ENCODE measurements at places on chromosomes 1 and 21.
A peak's percentile ranks its signal among the peaks of the same experiment; 100 is the strongest.

DNA sequence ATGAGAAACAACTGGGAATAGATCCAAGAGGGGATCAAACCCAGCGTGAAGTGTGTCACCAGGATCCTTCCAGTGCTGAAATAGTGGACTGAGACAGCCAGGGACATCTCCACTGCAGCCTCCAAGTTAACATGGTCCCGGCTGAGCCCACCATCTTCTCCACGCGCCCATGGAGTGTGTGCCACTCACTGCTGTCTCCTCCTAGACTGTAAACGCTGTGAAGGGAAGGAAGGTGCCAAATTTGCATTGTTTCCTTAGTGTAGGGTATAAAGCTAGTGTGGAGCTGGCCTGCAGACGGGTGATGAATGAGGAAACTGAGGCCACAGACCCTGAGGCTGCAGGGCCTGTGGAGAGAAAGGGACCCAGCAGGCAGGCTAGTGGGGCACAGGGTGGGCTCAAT is 183.6 kb downstream of the FOXD2 start:
- no peak for DNase-seq

- DNase-seq: peak; percentile 21
These were observed 4.5 kb downstream of the CNR2 start for GRCh38 chr1:23908453-23909341.

- no peak for DNase-seq
These were observed 14.4 kb downstream of the PRR9 start for GRCh38 chr1:153231785-153232184.

GRCh38 chr1:156405670-156406069 is 36.7 kb downstream of the RHBG start:
- DNase-seq: no peak

DNA sequence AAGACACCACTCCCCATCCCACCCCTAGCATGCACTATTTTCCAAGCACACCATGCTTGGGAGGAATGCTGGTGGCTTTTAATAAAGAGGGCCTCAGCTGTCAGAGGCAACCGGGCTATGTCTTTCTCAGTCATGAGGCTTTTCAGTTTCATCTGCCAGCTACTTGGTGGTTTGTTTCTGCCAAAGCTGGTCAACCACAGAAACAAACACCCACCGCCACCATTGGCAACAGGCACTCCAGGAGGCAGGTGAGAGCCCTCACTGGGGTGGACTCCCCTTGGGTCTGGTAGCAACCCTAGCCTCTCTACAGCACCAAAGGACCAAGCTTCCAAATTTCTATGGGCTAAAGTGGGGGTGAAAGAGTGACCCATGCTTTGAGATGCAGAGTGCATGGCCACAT is 54.3 kb upstream of the CD1D start:
- no peak for DNase-seq

DNA sequence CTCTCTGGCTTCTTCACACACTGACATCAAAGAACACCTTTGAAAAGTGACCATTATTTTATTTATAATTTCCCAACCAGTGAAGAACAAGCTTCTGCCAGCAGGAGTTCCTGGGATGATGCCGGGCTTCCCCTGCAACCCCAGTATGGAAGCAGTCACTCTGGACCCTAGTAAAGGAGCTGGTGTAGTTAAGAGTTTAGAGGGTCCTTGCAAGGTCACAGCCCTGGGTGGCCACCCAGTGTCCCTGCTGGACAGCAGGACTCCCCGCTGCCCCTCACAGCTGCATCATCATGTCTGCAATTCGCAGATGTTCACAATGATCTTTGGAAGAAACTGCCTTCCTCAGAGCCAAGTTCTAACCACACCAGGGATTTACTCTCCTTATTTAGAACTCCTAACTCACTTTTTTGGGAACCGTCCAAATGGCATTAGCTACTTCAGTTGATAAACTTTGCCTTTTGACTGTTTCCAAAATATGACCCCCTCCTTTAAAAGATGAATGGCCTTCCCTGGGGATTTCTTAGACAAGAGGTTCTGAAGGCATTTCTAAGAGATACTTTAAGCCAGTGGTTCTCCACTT is 90.6 kb downstream of the HIVEP3 start:
- DNase-seq: no peak

GRCh38 chr1:117842408-117843170 is 86.8 kb downstream of the GDAP2 start:
- DNase-seq: no peak

DNA sequence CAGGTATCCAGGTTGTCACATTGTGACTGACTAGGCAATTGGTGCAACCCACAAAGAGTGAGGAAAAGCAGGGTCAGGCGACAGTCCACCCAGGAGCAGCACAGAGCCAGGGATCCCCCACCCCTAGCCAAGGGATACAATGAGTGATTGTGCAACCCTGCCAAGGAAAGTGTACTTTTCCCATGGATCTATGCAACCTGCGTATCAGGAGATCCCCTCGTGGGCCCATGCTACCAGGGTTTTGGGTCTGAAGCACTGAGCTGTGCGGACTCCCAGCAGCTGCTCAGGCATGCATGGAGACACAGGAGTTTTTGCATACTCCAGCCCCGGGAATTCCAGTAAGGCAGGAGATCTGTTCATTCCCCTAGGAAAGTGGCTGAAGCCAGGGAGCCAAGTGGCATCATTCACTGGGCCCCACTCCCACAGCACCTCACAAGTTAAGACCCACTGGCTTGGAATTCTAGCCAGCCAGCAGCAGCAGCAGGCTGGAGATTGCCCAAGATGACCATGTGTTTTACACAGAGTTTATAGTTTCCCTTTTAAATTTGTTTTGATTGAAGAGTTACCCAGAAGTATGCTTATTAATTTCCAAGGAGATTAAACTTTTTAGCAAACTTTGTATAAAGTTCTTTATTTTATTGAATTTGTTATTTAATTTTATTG is 136.0 kb downstream of the LTN1 start:
- no peak for DNase-seq

DNA sequence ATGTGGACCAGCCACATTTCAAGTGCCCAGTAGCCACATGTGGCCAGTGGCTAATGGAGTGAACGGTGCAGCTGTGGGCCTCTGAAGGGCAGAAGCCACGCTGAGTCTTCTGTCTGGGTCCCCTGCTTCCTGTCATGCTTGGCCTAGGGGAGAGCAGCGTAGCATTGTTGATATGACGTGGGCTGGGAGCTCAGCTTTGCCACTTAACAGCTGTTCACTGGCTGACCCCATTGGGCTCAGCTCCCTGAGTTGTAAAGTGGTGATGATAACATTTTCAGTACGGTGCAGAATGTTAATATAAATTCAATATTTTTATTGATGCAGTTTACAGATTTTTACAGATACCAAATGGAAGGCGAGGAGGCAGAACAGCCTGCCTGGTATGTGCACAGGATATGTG is 4.5 kb downstream of the PODN start:
- no peak for DNase-seq

- DNase-seq: no peak
These were observed 32.5 kb downstream of the PTP4A2 start for GRCh38 chr1:31905681-31906080.

DNA sequence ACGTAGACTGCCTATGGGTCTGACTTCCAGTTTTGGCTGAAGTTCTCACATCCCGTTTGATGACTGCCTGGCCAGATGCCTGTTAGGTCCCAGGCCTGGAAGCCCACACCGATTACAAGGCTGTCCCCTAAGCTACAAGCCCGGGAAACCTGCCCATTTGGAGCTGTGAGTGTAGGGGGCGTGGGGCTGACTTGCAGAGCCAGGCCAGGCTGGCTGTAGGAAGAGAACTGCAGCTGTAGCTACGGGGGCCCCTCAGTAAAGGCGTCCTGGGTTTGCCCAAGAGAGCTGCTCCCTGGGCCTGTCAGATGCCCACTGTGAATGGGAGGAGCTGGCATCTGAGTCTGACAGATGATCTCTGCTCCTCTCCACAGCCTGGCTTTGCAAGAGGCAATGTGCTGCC is 199.7 kb downstream of the CAMTA1 start:
- DNase-seq: no peak

DNA sequence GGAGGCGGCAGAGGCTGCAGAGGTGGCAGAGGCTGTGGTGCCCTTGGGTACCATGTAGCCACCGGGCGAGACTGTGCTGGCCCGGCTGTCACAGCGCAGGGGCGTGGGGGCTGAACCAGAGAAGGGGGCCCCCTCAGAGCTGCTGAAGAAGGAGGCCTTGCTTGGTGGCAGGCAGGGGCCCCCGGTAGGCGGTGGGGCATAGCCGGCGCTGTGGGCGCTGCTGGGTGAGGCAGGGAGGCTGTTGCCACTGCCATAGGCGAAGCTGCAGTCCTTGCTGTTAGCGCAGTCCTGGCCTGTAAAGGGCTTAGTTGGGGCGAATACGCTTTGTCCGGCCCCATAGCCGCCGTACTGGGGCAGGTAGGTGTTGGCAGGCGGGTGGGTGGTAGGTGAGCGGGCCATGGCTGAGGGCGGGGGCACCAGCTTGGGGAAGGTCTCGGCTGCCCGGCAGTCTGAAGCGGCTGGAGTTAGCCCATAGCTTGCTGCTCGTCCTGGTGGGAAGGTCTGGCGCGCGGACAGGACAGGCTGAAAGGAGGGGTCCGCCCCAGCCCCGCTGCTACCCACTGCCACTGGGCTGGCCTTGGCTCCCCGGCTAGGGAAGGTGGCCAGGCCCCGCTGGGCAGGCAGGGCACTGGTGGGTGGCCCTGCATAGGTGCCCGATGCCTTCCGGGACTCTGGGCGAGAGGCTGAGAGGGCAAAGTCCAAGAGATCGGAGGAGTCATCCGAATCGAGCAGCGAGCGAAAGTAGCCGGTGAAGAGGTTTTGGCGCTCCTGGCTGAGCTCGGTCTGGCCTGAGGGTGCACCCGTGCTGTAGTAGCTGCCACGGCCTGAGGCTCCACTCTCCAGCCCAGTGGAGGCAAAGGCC is 54.9 kb downstream of the AHDC1 start:
- DNase-seq: no peak

GRCh38 chr1:240737766-240738265 is 125.9 kb upstream of the GREM2 start:
- no peak for DNase-seq

GRCh38 chr1:36366091-36366661 is 19.5 kb downstream of the STK40 start:
- no peak for DNase-seq

DNA sequence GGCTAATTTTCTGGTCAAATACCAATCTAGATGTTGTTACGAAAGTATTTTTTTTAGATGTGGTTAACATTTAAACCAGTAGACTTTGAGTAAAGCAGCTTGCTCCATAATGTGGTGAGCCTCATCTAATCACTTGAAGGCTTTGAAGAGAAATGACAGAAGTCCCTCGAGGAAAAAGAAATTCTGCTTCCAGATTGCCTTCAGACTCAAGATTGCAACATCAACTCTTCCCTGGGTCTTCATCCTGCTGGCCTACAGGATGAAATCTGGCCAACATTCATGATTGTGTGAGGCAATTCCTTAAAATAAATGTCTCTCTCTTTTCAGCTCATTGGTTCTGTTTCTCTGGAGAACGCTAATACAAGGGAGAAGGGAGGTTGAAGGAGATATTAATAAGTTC is 32.5 kb upstream of the SSX2IP start:
- DNase-seq: no peak

DNA sequence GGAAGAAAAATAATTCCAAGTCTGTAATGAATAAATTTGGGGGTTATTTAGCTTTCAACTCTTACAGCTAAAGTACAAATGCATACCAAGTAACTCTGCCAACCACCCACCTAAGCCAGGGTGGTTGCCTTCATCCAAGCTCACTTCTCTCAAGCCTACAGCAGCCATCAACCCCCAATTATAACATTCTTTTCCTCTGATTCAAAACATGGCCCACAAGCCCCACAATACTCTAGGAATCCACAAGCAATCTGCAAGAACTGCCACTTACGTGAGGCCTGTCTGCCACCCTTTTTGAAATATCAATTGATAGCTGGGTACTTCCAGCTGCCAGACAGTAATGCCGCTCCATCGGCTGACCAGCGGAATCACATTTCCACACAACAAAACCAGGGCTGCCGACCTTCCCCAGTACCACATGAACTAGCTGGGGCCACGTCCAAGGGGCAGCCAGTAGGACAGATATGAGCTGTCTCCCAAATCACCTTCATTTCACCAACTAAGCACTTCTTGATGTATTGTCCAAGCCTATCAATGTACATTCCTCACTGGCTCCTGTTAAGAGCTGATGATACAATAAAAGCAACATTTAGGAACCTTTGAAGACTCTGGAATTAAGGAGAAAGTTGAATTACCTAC is 3.2 kb downstream of the LBR start:
- no peak for DNase-seq

DNA sequence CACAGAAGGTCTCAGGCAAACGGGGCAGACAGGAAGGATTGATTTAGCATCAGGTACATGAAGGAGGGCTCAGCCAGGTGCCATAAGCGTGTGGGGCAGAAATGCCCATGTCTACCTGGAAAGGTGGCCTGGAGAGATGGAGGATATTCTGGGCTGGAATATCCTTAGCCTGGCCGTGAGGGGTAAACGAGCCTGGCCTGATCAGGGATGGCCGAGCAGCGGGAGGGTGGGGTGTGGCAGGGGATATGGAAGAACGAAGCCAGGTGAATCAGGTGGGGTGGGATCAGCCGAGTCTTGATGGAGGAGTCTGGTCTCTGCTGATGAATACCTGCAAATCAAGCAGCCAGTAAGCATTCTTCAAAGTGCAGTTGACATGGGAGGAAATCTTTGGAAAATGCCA is 35.5 kb upstream of the TTC22 start:
- DNase-seq: no peak

GRCh38 chr1:64917907-64918306 is 48.4 kb downstream of the JAK1 start:
- DNase-seq: no peak

DNA sequence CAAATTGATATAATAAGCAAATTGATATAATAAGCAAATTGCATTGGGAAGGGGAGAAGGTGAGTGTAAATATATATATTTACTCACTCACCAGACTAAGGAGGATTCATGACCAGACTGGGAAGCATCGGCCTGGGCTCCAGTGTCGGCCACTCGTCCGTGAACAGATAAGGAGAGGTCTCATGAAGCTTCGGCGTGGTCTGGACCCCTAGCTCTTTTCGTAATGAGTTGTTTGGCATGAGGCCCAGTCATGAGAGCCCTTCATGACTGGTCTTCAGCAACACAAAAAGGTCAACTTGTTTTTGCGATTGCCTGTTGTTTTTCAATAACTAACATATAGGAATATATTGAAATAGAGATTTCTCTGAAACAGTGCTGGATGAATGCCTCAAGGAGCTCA is 222.9 kb upstream of the KCNK2 start:
- DNase-seq: no peak

- no peak for DNase-seq
These were observed 31.1 kb downstream of the WNT9A start for GRCh38 chr1:227916655-227917054.

GRCh38 chr1:215717677-215718426 is 150.7 kb downstream of the KCTD3 start:
- no peak for DNase-seq

DNA sequence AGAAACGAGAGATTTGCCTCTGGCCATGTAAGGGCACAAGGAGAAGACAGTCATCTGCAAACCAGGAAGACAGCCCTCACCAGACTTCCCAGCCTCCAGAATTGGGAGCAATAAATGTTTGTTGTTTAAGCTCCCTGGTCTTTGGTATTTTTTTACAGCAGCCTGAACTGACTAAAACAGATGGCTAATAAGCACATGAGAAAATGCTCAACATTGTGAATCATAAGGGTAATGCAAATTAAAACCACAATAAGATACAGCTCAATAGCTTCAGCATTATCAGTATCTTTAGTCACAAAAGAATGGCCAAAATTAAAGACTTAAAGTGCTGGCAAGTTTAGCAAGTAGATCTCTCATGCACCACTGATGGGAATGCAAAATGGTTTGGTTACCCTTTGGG is 11.7 kb downstream of the UBE2G2 start:
- DNase-seq: no peak

- DNase-seq: no peak
These were observed 104.8 kb upstream of the DPT start for GRCh38 chr1:168833801-168834224.

GRCh38 chr1:110727246-110727645 is 52.5 kb upstream of the KCNA3 start:
- DNase-seq: no peak
